ENCODE measurements at places on chromosomes 5 and 9.

- no peak for DNase-seq
Observed at GRCh38 chr9:18299449-18299848, 174.5 kb upstream of the ADAMTSL1 start.

DNA sequence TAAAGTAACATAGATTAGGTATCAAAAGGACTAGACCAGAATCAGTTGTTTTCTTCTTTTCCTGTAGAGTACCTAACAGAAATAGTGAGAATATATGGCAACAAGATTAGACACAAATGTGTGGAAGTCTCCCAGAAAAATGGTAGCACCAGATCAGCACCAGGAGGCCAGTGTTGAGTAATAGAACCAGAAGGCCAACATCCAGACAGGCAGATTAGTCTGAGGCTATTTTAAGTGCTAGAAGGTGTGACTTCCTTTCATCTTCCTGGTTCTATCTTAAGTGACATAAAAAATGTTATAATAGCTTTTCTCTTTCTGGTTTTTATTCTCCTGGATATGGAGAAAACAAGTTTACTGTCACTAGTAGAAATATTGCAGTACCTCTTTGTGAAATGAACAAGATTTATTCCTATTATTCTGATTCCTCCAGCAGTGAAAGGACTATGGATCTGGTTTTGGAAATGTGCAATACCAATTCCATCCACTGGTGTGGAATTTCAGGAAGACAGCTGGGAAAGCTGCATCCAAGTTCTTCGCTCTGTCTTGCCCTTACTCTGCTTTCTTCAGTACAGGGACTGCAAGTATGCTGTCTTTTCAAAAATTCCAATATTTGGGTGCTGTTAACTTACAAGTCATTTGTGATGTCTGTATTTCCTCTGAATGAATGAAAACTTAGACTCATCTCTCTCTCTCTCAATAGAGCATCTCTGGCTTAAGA, 39.1 kb downstream of the SHLD3 start:
- no peak for DNase-seq

GRCh38 chr5:179355976-179356974, 11.0 kb upstream of the ADAMTS2 start:
- no peak for DNase-seq

GRCh38 chr5:65620021-65620420, 4.1 kb downstream of the TRIM23 start:
- DNase-seq = no peak

GRCh38 chr5:3931976-3932375, 336.3 kb downstream of the IRX1 start:
- DNase-seq = no peak

DNA sequence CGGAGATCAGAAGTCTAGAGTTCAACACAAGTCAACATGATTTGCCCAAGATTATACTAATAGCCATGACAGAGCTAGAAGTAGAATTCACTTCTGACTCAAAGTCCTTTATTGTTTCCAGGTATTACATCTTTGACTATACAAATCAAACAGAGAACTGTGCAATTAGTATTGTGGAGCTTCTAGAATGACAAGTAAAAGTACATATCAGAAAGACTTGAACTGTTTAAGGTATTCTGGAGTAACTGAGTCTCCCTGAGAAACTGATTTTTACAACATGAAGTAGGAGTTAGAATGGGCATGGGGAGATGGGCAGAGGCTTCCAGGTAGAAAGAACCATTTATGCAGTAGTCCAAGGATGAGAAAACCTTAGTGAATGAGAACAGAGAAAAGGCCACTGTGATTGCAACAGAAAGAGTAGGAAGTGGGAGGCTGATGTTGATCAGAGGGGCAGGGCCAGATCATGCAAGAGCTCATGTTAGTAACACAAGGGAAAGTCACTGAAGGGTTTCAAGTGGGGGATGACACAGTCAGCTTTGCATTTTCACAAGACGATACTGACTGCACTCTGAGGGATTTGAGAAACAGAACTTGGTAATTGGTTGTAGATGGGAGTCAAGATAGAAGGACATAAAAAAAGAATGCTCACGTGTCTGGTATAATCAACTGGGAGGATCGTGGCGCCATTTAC, 280.7 kb downstream of the RFX3 start:
- no peak for DNase-seq

DNA sequence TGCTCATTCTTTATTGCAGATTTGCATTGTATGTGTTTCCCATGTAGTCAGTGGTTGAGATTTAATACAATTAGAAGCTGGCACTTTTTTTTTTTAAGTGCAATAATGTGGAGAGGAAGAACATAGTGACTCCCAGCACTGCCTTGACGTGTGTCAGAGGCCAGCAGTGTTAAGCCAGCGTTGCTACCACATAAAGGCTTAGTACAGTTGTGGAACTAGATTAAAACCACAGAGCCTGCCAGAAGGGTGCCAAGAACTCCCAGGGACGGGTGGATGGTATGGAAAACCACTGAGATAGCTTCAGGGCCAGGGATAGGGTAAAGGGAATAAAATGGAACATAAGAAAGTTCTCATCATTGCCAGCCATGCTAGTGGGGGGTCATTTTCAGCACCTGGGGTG, 142.9 kb downstream of the TRIO start:
- DNase-seq = no peak

DNA sequence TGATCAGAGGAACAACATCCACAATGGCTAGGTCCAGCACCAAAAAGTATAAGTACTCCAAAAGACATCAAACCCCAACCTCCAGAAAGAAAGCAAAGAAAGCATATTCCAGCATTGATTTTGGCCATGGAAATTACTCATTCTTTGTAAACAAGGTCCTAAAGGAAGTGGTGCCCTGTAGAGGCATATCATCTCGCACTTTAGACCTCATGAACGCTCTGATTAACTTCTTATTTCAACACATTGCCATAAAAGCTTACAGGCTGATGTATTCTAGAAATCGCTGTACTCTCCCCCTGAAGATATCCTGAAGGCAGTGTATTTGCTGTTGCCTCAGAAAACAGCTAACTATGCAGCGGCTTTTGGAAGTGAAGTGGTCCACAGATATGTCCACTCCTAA, 82.7 kb upstream of the TNPO1 start:
- no peak for DNase-seq

DNA sequence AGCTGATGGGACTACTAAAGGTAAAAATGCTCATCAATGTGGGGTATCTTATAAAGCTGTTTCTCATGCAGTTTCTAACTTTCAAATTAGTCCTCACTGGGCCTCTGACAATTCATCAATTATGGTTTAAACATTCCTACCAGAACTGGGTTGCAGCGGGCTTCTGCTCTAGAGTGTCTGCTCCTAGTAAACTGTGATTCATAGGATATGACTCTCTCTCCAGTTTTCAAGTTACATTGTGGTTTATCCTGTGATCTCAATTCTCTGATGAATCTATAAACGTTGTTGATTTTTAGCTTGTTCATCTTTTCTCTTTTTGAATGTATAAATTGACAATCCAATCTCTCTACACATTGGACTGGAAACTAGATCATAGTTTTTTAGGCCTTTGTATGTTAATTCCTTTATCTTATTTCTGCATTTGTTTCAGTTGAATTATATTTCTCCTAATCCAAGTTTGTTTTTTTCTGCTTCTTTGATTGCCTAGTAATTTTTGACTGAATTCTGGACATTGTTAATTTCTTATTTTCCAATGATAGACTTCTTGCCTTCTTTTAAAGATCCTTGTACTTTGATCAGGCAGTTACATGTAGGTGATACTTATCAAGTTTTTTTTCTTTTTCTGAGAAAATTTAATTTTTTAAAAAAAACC, 822.6 kb downstream of the TLE1 start:
- no peak for DNase-seq

- no peak for DNase-seq
Observed at GRCh38 chr5:107469064-107469463, 201.7 kb downstream of the EFNA5 start.

DNA sequence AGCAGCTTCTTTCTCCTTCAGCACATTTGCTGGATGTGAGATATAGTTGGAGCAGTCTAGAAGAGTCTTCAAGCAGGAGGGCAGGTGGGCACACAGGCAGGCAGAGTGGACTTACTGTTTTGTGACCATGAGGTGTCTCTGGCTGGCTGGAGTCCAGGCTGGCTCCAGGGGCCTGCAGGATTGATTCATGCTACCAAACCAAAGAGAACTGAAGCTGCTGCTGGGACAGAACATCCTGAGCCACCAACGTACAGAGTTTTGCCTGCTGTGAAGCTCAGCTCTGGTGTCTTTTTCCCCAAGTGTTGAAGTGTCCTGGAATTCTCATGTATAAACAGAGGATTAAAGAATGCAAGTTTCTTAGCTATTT, 45.7 kb downstream of the CYSTM1 start:
- no peak for DNase-seq

- no peak for DNase-seq
Observed at GRCh38 chr5:35876922-35877321, 20.2 kb downstream of the IL7R start.

GRCh38 chr9:28101509-28101908, 528.2 kb upstream of the C9orf72 start:
- DNase-seq = no peak

DNA sequence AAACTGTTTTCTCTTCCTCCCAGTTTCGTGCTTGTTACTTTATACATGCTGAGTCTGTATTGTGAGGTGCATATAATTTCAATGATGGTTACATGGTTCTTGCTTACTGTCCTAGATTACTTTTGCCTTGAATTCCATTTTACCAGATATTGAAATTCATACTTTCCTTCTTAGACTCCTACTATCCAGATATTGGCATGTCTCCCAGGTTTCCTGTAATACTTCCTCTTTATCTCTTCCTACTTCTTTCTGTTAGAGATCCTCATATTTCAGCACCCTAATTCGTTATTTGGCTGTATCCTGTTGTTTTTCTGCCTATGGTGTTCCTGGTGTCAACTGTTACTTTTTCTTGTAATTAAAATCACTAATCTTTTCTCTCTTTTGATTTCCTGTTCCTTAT, 522.1 kb downstream of the CCDC171 start:
- DNase-seq = no peak

GRCh38 chr5:91556-92263, at the start of gene PLEKHG4B:
TSS of gene PLEKHG4B (plus strand) at chr5:92168. CDS start at chr5:92232, 64 bp downstream.
- no peak for DNase-seq

- no peak for DNase-seq
Observed at GRCh38 chr5:124398460-124398859, 348.0 kb downstream of the ZNF608 start.

GRCh38 chr9:137224830-137225694, at the start of gene CYSRT1:
TSS of gene CYSRT1 (plus strand) at chr9:137225174. CDS start at chr9:137225622, 448 bp downstream.
- DNase-seq = no peak

GRCh38 chr9:110405858-110406443, 68.3 kb upstream of the TXNDC8 start:
- DNase-seq = no peak

DNA sequence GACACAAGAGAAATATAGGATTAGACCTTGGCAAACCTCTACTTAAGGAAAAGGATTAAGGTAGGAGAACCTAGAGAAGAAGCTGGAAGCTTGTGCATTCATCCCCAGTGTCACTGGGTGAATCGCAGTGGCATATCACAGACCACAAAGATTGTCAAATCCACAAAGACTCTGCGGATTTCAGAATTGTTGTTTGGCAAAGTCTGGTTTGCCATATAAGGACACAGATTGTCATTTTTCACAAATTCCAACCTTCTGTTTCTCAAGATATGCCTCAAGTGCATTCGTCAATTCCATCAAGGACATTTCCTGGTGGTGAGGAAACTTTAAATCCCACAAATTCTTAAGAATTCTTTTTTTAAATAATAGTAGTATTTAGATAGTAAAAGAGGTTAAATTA, 395.1 kb upstream of the PAPPA start:
- DNase-seq = no peak

DNA sequence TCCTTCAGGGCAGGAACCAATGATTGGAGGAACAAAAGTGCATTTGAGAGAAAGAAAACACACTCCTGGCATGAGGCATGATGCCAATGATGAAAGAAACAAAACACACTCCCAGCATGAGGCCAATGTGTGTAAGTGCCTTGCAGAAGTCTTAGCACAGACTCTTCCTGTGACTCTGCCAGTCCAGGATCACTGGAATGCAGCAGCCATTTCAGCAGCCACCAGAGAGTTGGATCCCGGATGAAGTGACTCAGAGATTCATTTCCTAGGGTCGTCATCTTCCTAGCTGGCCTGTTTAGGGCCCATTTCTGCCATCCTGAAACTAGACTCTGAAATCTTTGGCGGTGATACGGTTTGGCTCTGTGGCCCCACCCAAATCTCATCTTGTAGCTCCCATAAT, 212.5 kb downstream of the CFAP90 start:
- DNase-seq = no peak

DNA sequence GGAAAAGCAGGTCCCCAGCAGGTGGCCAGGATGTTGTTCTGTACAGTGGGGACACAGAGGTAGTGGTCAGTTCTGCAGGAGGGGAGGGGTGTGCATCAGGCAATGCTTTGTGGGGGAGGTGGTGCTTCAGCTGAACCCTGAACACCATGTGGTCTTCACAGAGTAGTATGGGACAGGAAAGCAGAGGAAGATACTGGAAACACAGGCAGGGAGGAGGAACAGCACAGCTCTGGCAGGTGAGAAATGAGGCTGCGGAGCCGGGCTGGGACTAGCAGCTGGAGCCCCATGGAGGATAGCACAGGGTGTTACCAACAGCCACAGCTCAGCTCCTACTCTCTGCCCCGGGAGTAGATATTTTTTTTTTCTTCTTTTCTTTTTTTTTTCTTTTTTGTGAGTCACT, 161.5 kb downstream of the ENTREP1 start:
- DNase-seq = no peak

DNA sequence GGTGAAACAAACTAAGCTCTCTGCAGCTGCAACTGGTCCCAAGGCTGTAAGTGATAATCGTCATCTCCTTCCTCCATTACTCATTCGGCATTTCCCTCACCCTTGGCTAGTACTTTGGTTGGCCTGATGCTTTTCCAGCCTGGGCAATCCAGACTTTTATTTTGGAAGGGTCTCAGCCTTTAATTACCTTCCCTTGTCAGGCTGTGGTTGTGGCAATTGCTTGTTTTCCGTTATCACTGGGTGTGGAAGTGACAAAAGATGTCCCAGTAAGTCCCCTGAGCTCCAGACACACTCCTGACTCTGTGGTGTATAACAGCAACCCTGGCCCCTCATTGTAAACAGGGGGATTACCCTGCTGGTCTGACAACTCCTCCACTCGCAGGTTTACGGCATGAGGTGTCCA, 6.3 kb upstream of the FAF2 start:
- no peak for DNase-seq

DNA sequence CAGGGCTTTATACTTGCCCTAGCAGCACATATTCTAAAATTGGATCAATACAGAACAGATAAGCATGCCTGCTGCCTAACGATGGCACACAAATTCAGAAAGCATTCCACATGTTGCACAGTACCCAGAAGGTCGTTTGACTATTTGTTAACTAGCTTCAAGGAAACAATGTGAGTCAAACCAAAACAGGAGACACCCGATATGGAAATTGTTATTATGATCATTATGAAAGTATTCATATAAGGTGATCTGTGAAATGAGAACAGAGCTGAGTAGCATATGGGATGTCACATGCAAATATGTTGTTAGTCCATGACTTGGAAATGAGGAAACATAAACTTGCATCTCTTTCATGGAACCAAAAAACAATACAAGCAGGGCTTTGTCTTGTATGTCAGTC, 56.3 kb upstream of the BICD2 start:
- no peak for DNase-seq

DNA sequence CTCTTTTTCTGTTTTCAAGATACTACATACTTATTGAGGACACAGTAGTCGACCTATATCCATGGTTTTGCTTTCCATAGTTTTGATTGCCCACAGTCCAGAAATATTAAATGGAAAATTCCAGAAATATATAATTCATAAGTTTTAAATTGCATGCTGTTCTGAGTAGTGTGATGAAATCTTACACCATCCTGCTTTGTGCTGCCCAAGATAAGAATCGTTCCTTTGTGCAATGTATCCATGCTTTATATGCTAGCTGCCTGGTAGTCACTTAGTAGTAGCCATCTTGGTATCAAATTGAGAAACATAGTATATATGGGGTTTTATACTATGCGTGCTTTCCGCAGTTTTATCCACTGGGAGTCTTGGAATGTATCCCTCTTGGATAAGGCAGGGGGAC, 59.0 kb downstream of the CWC27 start:
- DNase-seq = no peak
